SK-MEL-5 (cell line): ENCODE measurements at places on chromosomes 7 and 10.

- DNase-seq = no peak
These were observed 101.0 kb downstream of the CELF2 start for GRCh38 chr10:11118686-11119085.

DNA sequence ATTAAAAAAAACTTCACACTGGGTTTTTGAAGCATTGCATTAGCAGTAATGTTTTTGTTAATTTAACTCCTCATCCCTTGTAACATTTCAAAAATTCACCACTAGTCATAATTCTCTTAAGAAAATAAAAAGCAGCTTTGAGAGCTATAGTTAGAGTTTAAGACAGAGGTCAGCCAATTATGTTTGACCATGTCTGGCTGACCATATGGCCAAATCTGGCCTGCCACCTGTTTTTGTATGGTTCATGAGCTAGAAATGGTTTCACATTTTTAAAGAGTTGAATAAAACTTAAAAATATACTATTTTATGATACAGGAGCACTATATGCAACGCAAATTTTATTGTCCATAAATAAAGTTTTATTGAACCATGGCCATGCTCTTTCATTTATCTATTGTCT is 73.0 kb upstream of the LRRTM3 start:
- no peak for DNase-seq

GRCh38 chr10:121911421-121911697 is 16.5 kb downstream of the ATE1 start:
- DNase-seq = no peak

GRCh38 chr10:93598157-93598556 is 2.9 kb downstream of the RBP4 start:
- no peak for DNase-seq

DNA sequence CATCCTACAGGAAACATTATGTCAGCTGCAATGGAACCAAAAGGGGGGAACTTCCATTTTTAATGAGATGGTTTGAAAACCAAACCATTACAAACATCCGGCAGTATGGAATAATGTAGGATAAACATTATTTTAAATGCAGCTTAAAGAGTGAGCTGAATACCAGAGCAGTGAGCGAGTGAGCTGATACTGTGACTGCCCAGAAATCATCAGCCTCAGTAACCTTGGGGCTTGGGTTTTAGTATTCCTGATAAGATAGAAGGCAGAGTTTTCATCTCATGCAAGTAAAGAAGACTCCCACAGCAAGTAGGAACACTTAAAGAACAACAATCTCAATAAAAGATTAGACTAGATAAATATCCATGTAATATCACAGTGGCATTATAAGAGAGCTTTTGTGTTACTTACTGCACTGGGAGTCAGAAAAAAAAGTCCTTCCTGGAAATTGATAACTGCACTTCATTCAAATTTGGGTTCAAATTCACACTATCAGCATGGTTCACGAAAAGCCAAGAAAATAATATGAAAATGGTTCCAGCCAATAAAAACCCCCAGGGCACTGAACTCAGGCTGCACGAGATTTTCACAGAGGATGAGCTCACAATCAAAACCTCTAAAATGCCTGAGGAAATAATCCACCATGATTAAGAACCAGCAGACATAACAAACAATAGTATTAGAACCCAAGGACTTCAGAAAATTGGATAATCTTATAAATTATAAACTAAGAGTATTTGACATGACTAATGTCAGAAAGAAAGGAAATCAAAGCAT is 115.7 kb downstream of the MTPAP start:
- peak; percentile 25 for DNase-seq

DNA sequence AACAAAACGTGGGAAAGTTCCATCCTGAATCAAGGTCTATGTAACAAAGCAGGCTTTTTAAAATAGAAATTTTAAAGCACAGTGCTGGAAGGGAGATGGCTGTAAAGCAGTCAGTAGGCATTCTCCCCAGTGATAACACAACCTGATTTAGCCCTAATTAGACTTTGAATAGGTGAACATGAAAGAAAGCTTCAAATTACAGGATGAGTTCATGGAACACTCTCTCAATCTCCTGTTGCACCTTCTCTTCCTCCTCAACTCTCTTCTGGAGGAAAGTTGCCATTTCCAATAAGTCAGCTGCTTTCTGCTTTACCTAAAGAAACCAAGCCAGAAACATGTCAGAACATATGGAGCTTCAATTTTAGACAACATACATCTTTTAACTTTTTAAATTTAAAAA is 20.1 kb downstream of the SFR1 start:
- no peak for DNase-seq

DNA sequence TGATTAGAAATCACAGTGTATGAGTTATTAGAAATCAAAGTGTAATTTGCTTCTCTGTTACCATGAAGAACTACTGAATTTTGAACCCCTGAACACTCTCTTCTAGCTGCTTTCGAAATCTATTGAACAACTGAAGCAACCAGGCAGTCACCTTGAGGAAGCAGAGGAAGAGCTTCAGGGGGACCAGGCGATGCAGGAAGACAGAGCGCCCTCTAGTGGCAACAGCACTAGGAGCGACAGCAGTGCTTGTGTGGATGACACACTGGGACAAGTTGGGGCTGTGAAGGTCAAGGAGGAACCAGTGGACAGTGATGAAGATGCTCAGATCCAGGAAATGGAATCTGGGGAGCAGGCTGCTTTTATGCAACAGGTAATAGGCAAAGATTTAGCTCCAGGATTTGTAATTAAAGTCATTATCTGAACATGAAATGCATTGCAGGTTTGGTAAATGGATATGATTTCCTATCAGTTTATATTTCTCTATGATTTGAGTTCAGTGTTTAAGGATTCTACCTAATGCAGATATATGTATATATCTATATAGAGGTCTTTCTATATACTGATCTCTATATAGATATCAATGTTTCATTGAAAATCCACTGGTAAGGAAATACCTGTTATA is 170.7 kb downstream of the HDAC9 start:
- peak; percentile 94 for DNase-seq

- DNase-seq = no peak
These were observed 85.2 kb downstream of the SORBS1 start for GRCh38 chr10:95475827-95476468.

DNA sequence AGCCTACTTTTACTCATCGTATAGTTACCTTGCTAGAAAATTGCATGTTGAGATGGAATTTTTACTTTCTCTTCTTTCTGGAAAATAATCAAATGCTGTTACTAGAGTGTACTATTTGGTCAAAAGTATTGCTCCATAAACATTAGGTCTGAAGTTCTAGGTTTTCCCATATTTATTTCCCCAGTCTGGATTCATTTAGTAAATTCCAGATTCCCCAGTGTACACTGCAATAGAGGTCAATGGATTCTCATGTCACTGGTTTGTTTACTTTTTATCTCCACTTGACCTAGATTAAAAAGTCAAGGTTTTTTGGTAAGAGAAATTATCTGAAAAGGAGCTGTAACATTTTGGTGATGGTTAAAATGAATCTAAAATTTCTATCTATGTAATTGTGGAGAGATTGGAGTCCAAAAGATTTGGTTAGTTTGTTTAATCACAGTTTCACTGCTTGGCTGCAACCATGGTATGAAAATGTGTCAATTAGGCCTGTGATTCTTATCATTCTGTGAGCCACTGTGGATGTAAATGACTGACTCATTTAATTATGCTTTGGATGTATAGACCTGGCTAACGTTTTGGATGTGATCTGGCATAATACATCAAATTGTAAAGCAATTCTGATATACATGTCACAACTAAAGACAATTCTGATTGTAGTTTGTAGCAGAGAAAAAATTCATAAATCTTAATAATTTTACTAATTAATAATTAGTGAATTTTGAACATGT is 32.7 kb upstream of the STEAP4 start:
- DNase-seq = no peak

- no peak for DNase-seq
These were observed 10.4 kb downstream of the SYPL1 start for GRCh38 chr7:106101726-106102125.

DNA sequence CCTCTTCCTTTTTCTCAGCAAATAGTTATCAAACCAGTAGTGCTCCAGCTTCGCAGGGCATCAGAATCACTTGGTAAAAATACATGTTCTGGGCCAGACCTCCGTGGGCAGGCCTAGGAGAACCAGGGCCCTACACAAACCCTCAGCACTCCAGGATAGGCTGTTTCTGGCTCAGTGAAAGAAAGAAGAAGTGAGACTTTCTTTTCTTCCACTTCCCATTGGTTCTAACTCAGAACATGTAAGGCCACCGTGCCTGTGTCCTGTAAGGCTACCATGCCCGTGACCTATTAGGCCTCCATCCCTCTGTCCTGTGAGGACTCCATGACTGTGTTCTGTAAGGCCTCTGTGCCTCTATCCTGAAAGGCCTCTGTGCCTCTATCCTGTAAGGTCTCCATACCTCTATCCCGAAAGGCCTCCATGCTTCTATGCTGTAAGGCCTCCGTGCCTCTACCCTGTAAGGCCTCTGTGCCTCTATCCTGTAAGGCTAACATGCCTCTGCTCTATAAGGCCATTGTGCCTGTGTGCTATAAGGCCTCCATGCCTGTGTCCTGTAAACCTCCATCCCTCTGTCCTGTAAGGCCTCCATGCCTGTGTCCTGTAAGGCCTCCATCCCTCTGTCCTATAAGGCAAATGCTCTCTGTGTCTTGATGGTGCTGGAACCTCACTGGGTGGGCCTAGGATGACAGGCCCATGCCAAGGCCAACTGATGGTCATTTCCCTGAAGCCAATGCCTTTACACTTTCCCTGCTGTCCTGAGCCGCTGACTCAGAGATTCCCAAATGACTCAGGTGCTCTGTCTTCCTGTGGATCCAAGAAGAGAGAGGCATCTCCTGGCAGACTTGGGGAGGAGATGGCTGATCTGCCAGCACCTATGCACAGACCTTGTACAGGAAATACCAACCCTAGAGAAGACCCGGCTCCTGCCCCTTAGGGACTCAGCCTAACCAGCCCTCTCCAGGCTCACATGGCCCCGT is 96.6 kb upstream of the CACUL1 start:
- no peak for DNase-seq

- DNase-seq = peak; percentile 63
These were observed at the start of gene AKR1C3 for GRCh38 chr10:5094265-5095205. Gene AKR1C3 (plus strand): TSS chr10:5094414. CDS start chr10:5094445, 31 bp downstream.
